ENCODE measurements at places on chromosomes 7 and 10.

DNA sequence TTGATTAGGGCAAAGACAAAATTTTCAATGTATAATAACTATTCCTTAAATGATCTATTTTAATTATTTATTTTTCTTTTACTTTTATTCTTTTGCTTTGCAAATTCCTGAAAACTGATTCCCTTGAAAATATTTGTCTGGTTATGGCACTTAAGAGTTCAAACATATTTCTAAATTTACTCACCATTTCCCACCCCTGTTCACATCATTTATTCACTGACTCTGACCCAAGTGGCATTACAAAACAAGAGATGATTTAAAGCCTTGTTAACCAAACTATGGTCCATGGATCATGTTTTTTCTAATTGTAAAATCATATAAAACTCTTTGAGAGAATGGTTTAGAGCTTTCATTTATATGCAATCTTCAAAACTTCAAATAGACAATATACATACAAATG lies 1256.1 kb upstream of the LRRN3 start:
- DNase-seq, result no peak

- no peak for DNase-seq
Measured at GRCh38 chr7:68203251-68203650, 1206.6 kb downstream of the TYW1 start.

DNA sequence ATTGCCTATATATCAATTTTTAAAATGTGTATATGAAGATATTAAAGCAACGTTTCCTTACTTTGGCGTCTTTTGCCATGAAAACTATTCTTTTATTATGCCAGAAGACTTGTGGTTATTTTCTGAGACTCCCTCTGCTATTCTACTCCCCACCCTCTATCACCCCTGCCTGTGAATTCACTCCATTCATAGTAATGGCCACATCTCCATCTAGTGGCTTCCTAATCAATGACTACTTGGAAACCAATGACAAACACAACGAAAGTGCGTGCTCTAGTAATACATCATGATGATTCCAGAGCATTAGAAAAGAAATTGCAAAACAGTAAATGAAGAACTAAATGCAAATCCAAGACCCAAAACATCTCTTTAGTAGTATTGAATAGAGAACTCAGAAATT lies 186.7 kb upstream of the HGF start:
- no peak for DNase-seq

GRCh38 chr7:98460902-98461301 lies 60.0 kb upstream of the BAIAP2L1 start:
- no peak for DNase-seq

- DNase-seq, result no peak
Measured at GRCh38 chr10:30219971-30220751, 128.9 kb downstream of the MTPAP start.

- DNase-seq, result no peak
Measured at GRCh38 chr7:124033095-124033806, 384 bp upstream of the TMEM229A start.

DNA sequence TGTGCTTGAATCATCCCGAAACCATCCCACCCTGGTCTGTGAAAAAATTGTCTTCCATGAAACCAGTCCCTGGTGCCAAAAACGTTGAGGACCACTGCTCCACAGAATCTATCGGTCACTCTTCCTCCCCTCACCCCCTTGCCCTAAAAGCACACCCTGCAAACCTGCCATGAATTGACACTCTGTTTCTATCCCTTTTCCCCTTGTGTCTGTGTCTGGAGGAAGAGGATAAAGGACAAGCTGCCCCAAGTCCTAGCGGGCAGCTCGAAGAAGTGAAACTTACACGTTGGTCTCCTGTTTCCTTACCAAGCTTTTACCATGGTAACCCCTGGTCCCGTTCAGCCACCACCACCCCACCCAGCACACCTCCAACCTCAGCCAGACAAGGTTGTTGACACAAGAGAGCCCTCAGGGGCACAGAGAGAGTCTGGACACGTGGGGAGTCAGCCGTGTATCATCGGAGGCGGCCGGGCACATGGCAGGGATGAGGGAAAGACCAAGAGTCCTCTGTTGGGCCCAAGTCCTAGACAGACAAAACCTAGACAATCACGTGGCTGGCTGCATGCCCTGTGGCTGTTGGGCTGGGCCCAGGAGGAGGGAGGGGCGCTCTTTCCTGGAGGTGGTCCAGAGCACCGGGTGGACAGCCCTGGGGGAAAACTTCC lies 784 bp upstream of the SERPINE1 start:
- DNase-seq, result no peak

- no peak for DNase-seq
Measured at GRCh38 chr10:113709221-113709838, 29.6 kb downstream of the CASP7 start.

GRCh38 chr10:110818311-110819256 lies 53.1 kb upstream of the PDCD4 start:
- DNase-seq, result no peak

DNA sequence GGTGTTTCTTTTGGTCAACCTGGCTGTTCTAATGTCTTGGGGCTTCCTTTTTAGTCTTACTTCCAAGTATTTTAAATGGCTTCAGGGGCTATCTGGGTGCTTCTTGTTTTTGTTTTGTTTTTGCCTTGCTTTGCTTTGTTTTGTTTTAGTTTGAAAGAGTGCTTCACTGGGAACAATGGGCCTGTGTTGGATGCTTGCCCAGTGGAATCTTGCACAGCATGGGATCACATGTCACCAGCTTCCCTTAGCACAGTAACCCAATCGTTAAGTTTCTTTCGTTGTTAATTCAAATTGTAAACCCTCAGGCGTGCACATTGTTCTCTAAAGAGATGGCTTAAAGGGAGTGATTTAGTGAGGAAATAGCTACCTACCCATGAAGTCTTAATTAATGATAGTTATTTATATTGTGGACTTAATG lies 8.9 kb downstream of the COL17A1 start:
- no peak for DNase-seq

DNA sequence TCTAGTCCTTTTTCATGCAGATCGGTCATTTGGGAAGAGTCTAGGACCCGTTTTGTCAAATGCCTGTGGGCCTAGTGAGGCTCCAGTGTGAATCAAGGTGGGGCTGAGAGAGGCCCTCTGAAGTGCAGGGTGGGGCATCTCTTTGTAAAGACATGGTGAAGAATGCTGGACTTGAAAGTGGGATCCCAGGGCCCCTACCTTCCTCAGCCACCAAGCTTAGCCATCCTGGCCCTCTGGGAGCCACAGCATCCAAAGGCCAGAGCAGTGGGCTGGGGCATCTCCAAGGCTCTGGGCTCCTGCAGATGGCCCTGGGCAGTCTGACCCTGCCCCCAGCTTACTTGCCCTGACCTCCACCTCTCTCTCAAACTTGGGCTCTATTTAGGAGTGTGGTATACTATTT lies 78.5 kb downstream of the ADCY1 start:
- DNase-seq, result no peak

GRCh38 chr7:157573244-157573643 lies 236.4 kb downstream of the DNAJB6 start:
- DNase-seq, result no peak

DNA sequence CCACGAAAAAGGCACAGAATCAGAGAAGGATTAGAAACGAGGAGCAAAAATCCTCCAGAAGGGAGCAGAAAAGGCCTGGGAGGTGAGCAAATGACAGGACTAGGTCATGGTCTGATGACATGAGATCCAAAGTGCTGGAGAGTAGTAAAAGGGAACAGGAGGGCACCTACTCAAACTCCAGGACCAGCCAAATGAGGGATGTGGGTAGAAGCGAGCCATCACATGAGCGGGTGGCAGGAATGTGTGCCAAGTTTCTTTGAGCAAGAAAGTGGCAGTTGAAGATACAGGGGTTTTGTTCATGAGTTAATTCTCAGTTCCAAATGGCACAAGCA lies 112.6 kb downstream of the RNF32 start:
- no peak for DNase-seq

DNA sequence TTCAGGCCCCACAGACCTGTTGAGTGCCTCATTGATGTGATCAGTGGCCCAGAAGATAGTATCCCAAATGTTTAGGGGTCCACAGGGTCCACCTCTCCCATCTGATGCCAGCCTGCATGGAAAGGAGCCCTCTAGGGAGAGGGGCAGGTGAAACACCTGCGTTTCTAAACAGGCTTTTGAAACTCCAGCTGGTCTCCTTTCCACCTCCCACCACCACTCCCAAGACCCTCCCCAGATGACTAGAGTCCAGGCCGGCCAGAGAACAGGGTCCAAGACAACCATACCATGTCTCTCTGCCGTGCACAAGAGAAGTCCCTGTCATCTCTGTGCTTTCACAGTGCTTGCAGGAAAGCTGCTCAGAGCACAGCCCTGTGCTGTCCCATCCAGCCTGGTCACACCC lies 105.0 kb upstream of the NANOS1 start:
- DNase-seq, result no peak

DNA sequence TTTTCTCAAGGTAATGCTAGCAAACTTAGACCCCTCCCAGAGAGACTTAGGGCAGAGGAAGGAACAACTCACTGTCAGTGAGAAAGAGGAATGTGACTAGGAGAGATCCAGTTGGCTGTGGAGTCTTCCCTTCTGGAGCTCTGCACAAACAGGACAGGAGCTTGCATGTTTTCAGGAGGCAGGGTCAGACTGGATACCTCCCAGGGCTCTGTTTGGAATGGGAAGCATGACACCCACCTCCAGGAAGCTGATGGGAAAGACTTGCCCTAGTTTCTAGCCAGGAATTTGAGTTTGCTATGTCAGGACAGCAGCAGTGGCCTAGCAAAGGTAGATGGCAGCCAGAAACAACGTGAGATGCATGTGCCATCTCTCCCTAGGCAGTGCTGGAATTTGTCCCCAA lies 40.6 kb downstream of the GHRHR start:
- DNase-seq, result no peak

DNA sequence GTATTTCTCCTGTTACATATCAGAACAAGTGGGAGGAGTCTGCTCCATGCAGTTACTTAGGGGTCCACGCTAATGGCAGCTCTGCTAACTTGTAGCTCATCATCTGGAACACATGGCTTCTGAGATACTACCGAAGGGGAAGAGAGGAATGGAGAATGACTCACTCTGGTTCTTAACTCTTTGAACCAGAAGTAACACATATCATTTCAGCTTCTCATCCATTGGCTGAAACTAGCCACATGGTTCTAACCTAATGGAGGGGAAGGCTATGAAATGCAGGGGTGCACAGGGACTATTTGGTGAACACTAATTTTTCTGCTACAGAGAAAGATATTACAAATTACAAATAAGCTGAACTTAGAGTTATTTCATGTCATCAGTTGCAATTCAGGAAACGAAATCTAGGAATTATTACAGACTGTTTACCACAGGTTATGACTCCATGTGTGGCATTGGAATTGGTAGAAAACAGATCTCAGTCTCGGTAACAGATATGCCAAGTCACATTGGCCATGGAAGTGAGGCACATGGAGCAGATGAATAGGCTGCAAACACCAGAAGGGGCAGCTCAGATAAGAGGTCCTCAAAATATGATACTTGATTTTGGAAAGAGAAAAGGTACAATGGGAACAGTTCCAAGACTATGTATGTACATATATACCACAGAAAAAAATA lies 9.4 kb upstream of the KAT6B start:
- no peak for DNase-seq

DNA sequence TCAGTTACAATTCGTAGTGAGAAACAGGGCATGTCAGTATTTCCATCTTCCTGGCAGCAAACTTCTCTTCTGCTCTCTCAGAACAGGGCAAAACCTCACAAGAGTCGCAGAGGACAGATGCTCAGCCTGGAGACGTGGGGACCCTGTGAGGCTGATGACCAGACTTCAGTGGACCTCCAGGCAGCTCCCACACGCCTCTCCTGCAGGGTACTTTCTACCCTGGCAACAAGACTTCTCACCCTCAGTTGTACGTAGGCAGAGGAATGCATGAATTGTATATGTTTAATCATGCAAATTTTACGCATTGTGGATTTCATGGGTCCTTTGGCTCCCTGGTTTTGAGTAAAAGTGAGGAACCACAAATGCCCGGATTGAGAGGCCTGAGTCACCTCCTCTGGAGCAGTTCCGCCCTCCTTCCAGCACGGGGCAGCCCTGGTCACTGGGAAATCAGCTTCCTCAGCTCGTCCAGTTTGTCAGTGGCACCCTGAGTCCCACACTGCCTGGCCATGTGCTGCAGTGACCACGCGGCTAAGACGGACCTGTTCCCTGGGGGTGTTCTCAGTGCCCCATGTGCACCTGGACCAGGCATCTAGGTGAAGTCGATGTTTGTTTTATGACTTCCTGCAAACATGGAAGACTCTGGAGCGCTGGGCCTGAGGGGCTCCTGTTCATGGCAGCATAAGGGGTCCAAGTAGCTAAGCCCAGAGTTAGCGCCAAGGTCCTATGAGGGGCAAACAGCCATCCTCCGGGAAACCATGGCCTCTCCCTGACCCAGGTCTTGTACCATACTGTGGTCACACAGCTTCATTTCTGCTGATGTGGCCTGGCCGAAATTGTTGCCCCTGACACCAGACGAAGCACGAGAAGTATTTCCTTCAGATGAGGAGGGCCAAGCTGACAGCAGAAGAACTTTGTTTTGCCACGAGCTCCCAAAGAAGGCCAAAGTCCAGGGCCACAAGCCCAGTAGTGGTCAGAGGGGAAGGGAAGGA lies 165.1 kb downstream of the TNS3 start:
- DNase-seq, result no peak

GRCh38 chr7:38391751-38392150 lies 118.3 kb upstream of the TARP start:
- DNase-seq, result no peak

DNA sequence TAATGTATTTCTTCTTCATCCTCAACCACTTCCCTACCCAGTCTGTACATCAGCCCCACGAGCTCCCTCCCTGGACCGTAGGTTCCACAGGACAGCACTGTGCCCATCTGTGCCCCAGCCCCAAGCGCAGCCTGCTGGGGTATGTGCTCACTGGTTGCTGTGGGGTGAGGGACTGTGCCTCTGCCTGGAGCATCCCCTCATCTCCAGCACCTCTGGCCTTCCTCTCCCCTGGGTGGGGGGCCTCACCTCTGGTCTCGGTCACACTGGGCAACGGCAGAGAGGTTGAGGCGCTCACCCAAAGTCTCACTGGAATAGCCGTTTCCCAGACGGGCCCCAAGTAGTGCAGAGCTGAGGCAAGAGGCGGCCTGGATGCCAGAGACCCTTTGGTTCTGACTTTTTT lies 1.5 kb upstream of the PRKAR1B start:
- no peak for DNase-seq

GRCh38 chr7:137820677-137821420 lies 25.9 kb downstream of the DGKI start:
- DNase-seq, result no peak

- DNase-seq, result no peak
Measured at GRCh38 chr10:103990121-103990520, 23.2 kb downstream of the SLK start.

- no peak for DNase-seq
Measured at GRCh38 chr7:29019896-29020295, 61.8 kb upstream of the TRIL start.

GRCh38 chr10:130786365-130786966 lies 525.1 kb downstream of the TCERG1L start:
- no peak for DNase-seq

- DNase-seq, result no peak
Measured at GRCh38 chr10:86979977-86980448, 11.7 kb downstream of the ADIRF start.

DNA sequence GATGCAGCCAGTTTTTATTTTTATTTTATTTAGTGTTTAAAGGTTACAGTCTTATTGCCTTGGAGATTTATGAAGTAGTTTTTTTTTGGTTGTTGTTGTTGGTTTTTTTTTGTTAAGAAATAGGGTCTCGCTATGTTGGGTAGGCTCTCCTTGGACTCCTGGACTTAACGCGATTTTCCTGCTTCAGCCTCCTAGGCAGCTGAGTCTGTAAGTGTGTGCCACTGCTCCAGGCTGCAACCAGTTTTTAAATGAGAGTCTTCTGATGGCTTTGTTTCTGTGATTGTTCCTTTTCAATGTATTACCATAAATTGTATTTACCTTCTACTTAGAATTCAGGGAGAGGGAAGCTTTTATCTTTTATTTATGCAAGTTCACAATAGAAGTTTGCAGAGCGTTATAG lies 62.8 kb downstream of the BICC1 start:
- no peak for DNase-seq

Measured in stimulated activated CD4-positive, alpha-beta T cell treated with anti-CD3 and anti-CD28 coated beads, Interleukin-1b, Interleukin-23, amount 100 ng/mL, for 1 hour (primary cell).